ENCODE measurements at places on chromosomes 6 and 20.

DNA sequence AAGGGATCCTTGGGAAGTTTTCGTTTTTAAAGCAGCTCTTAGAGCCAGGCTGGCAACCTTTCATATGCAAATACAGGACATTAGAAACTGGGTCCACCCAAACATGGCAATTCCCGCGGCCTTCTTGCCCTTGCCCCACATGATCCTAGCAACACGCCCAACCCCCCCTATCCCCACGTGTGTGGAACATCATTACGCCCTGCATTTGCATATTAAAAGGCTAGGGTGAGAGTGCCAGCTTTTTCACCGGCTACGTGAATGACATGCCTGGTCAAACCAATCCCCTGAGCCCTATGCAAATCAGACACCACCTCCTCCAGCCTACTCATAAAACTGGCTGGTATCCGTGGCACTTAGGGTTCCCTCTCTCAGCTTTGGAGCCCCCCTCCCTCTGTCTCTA is 88.1 kb downstream of the TNFRSF21 start:
- H3K27me3 ChIP-seq = no peaks in the 10 kb centered on the region
- H3K36me3 ChIP-seq = no peaks in the 10 kb centered on the region
- no peak for DNase-seq

- peak; percentile 35 for DNase-seq
- no peak overlapping the region for H3K4me3 ChIP-seq
- peaks cover 4% of the 10 kb centered on the region for H3K36me3 ChIP-seq
- H3K27me3 ChIP-seq = no peaks in the 10 kb centered on the region
These were observed 21.3 kb downstream of the SNAP25 start for GRCh38 chr20:10239954-10240353.

DNA sequence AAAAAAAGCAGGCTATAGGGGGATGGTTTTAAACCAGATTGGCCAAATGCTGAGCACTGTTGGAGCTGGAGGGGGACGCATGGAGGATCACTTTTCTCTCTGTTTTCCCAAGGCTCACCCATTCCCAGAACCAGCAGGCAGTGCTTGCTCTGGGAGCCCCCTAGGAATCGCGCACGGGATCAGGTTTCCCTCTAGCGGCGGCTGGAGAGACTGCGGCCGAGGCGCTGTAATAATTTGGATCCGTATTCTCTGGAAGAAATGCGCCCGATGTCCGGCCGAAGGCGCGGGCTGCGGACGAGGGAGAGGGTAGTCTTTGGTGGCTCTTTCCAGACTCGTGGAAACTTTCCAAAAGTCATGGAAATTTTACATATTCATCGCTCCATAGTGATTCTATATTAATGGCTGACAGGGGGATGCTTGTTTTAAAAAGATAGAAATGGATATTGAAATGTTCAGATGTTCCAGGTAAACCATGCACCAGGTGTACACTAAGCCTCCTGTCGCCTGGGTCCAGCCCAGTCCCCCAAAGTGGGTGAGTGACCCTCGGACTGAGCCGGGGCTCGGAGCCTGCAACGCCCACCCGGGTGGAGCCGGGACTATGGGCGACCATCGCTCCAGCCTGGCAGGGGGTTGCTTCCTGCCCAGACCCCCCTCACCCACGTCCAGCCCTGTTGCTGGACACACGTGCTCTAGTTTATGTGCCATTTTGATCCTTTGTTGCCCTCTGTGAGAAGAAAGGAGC is 78.7 kb upstream of the PHACTR3 start:
- H3K4me1 ChIP-seq = no peaks in the 10 kb centered on the region
- DNase-seq = no peak
- H3K4me3 ChIP-seq = no peak overlapping the region
- no peaks in the 10 kb centered on the region for H3K36me3 ChIP-seq

GRCh38 chr6:106469882-106470281 is 109.4 kb downstream of the CRYBG1 start:
- no peaks in the 10 kb centered on the region for H3K27me3 ChIP-seq
- DNase-seq = no peak
- no peak overlapping the region for H3K4me3 ChIP-seq
- H3K36me3 ChIP-seq = no peaks in the 10 kb centered on the region

- no peaks in the 10 kb centered on the region for H3K4me1 ChIP-seq
- no peak for DNase-seq
- H3K27ac ChIP-seq = no peak overlapping the region
- H3K27me3 ChIP-seq = no peaks in the 10 kb centered on the region
These were observed 5.1 kb upstream of the TMEM244 start for GRCh38 chr6:129866256-129866655.

GRCh38 chr6:53390010-53390409 is 41.3 kb upstream of the ELOVL5 start:
- H3K4me1 ChIP-seq = no peaks in the 10 kb centered on the region
- H3K36me3 ChIP-seq = no peaks in the 10 kb centered on the region
- no peaks in the 10 kb centered on the region for H3K27me3 ChIP-seq
- H3K27ac ChIP-seq = no peak overlapping the region

GRCh38 chr20:2837221-2837960 is 3.1 kb downstream of the PCED1A start:
- DNase-seq = no peak
- H3K4me1 ChIP-seq = peaks cover 4% of the 10 kb centered on the region
- no peaks in the 10 kb centered on the region for H3K27me3 ChIP-seq
- no peak overlapping the region for H3K27ac ChIP-seq

- H3K4me1 ChIP-seq = no peaks in the 10 kb centered on the region
- H3K36me3 ChIP-seq = no peaks in the 10 kb centered on the region
- no peak overlapping the region for H3K4me3 ChIP-seq
These were observed 55.7 kb upstream of the TNFAIP3 start for GRCh38 chr6:137811121-137811915.

GRCh38 chr20:237929-238328 is 10.9 kb downstream of the DEFB129 start:
- no peaks in the 10 kb centered on the region for H3K36me3 ChIP-seq
- no peaks in the 10 kb centered on the region for H3K27me3 ChIP-seq
- no peaks in the 10 kb centered on the region for H3K4me1 ChIP-seq

DNA sequence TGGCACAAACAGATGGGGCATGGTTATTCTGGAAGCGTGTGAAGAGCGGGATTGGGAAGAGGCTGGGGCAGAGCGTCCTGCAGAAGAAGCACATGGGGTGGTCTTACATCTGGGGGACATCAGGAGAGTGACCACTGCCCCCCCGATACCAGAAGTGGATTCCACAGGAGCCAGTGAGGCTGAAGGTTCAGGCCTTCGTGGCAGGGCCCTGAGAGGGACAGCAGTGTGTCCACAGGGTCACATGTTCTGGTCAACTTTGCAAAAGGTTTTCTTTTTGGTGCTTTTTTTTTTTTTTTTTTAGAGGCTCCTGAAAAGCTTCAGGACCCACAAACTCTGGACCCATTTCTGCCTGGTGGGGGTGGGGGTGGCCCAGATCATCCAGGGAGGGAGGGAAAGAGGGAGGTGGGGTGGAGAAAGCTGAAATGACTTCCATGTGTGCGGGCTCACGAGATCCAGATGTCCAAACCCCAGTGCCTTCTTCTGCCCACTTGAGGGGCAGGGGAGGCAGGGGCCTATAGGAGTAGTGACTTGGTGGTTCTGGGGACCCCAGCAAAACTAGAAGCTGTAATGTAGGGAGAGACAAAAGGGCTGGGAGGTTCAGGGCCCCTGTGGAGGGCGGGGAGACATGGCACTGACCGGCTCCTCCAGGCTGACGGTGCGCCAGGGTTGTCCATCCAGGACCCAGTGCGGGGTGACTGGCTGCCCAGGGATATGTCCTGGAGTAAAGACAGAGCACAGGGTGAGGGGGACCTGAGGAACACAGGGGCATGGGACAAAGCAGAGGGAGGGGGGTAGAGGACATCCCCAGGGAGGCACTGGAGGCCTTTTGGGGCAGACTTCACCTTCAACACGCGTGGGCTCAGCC is 2.7 kb downstream of the ADAM33 start:
- H3K36me3 ChIP-seq = no peaks in the 10 kb centered on the region
- no peaks in the 10 kb centered on the region for H3K4me1 ChIP-seq
- H3K27ac ChIP-seq = peak overlapping the region; percentile 84
- H3K27me3 ChIP-seq = peaks cover 41% of the 10 kb centered on the region

GRCh38 chr6:161353208-161353613 is 79.3 kb upstream of the AGPAT4 start:
- no peak overlapping the region for H3K4me3 ChIP-seq
- H3K4me1 ChIP-seq = no peaks in the 10 kb centered on the region
- no peak for DNase-seq
- H3K27me3 ChIP-seq = no peaks in the 10 kb centered on the region

DNA sequence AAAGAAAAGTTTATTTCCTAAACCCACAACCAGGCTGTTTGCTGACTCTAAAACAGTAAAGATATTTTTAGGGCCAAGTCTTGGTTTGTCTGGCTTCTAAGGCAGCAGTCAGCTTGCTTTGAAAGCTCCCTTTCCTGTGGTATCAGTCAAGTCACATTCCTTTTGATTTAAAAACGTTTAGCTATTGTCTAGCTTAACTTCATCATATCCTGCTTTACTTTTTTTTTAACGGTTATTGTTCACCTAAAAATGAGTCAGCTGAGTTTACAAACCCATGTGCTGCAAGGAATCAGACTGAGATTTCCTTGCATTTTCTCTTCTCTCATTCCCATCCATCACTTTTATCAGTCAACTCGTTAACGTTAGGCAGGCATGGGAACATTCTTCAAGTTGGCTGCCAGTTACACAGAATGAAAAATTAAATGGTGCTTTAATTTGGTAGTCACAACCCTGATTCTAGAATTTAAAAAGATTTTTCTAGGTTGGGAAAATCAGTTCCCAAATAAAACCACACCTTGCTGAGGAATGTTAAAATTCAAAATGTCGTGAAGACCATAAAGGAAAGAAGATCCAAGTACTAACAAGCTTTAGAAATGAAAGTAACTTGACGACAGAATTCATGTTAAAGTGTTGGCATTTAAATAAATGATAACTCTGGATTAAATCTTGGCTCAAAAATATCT is 45.9 kb downstream of the ELOVL5 start:
- H3K4me1 ChIP-seq = no peaks in the 10 kb centered on the region
- H3K27me3 ChIP-seq = no peaks in the 10 kb centered on the region
- no peaks in the 10 kb centered on the region for H3K36me3 ChIP-seq
- peak overlapping the region; percentile 74 for H3K27ac ChIP-seq

DNA sequence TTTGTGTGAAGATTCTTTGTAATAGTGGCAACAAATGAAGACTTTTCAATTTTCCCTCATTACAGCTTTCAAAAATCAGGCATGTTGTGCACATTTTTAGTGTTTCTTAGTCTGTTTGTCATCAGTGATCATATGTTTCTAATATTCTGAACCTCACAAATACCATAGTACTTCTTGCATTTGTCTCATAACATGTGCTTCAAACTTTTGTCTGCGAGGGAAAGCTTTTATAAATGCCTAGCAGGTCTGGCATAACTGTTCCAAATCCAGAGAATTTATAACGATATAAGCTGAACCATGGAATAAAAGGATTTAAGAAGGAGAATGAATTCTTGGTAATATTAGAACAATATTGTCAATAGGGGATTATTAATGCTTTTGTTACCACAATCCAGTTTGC is 670.2 kb downstream of the RFPL4B start:
- no peak overlapping the region for H3K4me3 ChIP-seq
- no peak overlapping the region for H3K27ac ChIP-seq
- H3K36me3 ChIP-seq = no peaks in the 10 kb centered on the region

DNA sequence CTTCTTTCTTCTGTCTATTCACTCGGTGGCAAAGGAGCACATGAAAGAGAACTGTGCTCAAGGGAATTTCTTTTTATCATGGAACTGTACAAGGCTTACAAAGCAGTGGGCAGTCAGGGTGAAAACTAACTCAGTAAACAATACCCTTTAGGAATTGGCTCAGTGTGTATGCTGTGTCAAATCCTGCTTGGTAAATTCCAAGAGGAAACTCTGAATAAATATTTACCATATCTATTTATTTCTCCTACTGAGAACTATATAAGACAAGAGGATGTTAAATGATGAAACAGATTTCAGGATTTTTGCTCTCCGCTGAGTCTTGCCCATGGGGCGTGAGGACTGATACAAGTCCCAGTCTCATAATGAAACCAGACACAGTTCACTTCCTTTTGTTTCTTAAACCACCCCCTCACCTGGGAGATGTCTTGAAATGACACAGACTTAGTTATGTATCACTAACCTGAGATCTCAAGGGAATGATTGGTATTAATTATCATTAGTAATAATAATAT is 188.8 kb downstream of the BACH2 start:
- H3K27ac ChIP-seq = no peak overlapping the region
- H3K27me3 ChIP-seq = no peaks in the 10 kb centered on the region
- no peaks in the 10 kb centered on the region for H3K36me3 ChIP-seq

GRCh38 chr6:115969207-115969929 is 91.3 kb downstream of the FRK start:
- no peaks in the 10 kb centered on the region for H3K36me3 ChIP-seq
- no peak for DNase-seq
- no peak overlapping the region for H3K4me3 ChIP-seq

DNA sequence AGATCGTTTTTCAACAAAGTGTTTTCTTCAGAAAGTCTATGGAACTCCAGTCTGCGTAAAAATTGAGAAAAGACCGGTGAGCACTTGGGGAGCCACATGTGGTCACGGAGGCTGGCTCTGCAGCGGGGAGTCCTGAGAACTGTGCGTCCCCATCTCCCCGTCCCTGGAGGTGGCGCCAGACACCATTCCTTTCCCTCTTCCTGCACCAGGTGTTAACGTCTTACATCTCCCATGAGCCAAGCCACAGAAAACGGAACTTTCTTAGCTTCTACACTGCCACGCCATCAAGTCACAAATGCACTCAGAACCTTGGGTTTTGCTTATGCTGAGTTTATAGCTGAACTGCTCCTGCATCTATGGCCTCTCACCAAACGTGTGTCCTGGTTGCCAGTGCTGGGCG is 62.6 kb downstream of the GINS1 start:
- no peak overlapping the region for H3K4me3 ChIP-seq
- no peaks in the 10 kb centered on the region for H3K4me1 ChIP-seq
- H3K27me3 ChIP-seq = no peaks in the 10 kb centered on the region
- no peak for DNase-seq

DNA sequence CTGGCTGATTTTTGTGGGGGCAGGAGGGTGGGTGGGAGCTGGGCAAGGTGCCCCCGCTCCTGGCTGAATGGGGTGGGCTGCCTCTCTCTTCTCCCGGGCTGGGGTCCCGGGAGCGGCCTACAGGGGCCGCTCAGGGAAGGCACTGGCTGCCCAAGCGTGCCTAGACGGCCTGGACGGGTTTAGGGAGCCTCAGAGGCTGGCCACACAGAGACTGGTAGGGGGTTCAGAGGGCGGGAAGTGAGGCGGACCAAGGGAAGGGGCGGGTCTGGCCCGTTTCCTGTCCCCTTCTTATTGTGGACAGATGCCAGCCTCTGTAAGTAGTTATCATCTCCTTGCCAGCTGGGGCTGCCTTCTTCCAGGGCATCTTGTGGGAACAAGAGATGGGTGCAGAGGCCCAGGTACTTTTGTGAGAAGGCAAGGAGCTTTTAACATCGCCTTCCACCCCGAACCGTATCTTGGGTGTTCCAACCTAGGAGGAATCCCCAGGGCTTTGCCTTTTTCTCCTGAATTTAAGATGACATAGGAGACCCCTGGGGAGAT is 437 bp downstream of the CD40 start:
- H3K27me3 ChIP-seq = no peaks in the 10 kb centered on the region
- no peaks in the 10 kb centered on the region for H3K36me3 ChIP-seq
- H3K4me3 ChIP-seq = peak overlapping the region; percentile 59
- DNase-seq = no peak

GRCh38 chr6:157060440-157060952 is 262.8 kb downstream of the TMEM242 start:
- peak overlapping the region; percentile 34 for H3K27ac ChIP-seq
- DNase-seq = no peak
- H3K4me1 ChIP-seq = peaks cover 3% of the 10 kb centered on the region
- H3K27me3 ChIP-seq = no peaks in the 10 kb centered on the region
- H3K36me3 ChIP-seq = no peaks in the 10 kb centered on the region

Measured in breast epithelium (tissue), 4 donors.